Stimulated activated CD4-positive, alpha-beta T cell treated with anti-CD3 and anti-CD28 coated beads, Interleukin-1b, Interleukin-23, amount 100 ng/mL, for 24 hours (primary cell): ENCODE measurements at places on chromosomes 2 and 18.

- no peak for DNase-seq
Observed at GRCh38 chr18:78503129-78503528, 476.5 kb upstream of the SALL3 start.

DNA sequence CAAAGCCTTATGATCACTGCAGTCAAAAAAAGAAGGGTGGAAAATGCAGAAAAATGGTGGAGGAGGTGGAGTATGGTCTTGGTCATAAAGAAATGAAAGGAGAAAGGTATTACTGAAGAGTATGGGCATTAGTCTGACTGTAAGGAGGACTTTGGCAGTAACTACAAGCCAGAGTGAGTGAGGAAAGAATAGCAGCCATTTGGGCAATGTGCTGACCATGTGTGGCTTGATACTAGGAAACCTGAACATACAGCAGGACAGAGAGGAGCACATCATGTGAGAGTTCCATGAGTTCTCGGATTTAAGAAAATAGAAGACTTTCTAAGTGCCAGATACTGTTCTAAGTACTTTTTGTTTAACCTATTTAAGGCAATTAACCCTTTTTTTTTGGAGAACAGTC lies 8.5 kb downstream of the DTNA start:
- no peak for DNase-seq

- no peak for DNase-seq
Observed at GRCh38 chr2:67212203-67212602, 184.9 kb upstream of the ETAA1 start.

GRCh38 chr2:72131371-72131891 lies 16.2 kb downstream of the CYP26B1 start:
- DNase-seq = no peak

DNA sequence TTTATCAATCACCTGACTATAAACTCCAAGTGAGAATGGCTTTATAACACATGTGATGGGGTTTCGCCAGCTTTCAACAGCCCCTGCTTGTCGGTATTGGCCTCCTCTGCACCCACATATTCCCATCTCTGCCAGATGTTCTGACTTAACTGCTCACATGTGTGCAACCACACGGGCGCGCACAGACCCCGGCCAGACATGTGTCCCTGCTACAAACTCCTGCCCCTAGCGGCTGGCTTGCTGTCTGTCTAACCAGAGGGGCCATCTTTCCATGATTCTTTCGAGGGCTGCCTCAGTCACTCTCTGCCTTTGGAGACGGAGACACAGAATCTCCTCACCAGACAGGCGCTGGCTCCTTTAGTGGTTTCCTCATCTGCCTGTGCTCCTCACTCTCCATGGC lies 15.3 kb downstream of the STON1 start:
- DNase-seq = no peak

GRCh38 chr2:5035057-5035488 lies 657.1 kb upstream of the SOX11 start:
- DNase-seq = no peak

DNA sequence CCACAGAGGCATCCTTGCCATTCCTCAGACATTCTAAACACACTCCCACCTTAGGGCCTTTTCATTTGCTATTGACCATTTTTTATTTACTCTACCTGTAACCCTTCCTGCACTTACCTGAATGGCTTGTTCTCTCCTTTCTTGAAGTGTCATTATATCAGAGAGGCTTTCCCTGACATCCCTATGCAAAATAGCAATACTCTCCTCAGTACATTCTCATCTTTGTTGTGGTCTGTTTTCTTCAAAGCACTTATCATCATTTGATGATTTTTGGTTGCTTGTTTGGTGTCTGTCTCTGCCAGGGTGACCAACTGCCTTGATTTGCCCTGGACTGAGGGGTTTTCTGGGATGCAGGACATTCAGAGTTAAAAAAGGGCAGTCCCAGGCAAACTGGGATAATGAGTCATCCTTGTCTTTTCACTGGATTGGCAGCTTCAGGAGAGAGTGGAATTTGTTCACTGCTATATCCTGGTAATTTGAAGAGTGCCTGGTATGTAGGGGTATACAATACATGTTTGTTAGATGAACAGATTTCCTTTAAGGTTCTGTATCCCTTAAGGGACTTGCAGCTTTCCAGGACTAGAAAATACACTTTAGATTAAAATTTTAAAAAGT lies 102.4 kb downstream of the BABAM2 start:
- DNase-seq = no peak

DNA sequence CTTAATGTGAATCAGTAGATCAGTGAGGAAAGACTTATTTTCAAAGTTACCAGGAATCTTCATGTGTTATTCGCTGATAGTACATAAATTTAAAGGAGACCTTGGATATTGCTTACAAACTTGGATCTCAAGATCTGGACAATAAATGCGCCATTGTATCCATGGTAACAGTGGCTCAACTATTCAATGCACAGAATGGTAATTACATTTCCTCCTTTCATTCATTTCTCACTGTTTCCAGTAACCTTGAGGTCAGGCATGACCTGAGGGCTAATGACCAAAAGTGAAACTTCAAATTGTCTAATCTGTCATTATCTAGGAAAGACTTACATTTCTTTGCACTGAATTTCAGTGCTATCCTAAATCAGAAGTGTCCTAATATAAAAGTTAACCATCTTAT lies 8.1 kb downstream of the LRP2 start:
- DNase-seq = no peak

DNA sequence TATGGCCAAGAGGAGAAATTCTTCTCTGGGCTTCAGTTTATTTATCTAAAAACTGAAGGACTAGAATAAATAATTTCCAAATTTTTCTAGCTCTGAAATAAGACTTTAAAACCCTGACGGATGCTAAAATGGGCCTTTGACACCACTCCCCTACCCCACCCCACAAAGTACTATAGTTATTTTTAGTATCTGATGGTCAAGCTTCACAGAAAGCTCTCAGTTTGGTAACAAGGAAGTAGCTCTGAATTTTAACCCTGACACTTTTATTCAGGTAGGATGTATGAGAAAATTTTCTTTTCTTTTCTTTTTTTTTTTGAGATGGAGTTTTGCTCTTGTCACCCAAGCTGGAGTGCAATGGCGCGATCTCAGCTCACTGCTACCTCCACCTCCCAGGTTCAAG lies 2.4 kb downstream of the RBKS start:
- DNase-seq = no peak

- DNase-seq = no peak
Observed at GRCh38 chr18:31667185-31667584, 17.2 kb downstream of the B4GALT6 start.

DNA sequence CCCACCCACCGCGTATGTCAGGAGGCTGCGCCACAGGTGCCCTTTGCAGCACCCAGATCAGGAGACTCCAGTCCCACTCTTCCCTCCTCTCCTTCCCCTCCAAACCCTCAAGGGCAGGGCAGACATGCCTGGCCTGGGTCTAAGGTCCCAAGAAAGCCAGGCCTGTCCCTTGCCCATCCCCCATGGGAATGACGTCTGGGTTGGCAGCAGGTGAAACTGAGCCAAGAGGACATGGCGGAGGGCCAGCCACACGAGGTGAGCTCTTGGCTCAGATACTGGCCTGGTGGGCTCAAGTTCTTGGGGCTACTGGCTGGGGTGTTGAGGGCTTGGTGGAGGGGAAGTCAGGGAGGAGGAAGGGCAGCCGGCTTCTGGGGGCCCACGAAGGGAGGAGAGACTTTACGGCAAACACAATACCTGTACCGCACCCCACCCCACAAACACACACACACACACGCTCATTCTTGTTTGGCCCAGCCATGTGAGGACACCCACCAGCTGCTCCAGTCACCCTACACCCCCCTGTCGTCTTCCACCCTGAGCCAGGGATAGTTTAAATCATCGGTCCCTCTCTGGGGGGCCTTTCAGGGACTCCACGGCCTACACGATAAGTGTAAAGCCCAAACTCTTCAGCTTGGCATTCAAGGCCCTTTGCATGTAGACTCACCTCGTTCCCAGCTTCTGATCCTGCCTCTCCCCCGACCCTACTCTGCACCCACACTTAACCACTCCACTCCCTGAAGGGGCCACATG lies 24.1 kb upstream of the TNS1 start:
- no peak for DNase-seq

DNA sequence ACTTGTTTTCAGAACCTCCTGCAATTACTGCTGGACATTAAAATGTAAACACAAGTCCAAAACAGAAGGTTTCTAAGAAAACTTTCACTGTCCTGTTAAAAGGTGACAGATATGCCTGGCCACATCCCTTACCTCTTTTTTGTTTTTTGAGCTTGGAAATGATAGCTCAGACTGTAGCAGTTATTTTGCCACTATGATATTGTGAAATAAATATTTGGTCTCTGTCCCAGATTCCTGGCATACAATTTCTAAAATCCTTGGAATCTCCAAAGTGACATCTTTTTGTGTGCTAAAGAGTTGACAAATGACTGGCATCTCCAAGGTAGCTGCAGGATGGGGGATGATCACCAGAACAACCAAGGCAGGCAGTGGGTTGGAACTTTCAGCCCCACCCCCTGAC lies 16.8 kb downstream of the TPGS2 start:
- no peak for DNase-seq

DNA sequence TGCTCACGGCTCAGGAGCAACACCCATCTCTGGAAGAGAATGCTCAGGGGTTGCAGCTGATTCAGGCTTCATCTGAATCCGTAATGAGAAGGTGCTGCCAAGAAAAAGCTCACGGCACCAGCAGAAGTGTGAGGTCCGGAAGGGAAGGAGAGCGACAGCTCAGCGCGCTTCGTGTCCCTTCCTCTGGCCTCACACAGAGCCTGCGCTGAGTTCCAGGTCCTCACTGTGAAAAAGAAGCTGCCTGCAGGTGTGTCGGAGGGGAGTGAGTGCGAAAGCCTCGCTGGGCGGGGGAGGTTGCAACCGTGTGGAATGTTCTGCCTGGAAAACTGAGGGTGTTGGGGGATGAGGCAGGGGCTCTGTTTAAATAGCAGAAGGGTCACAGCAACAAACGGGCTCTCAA lies 76.2 kb upstream of the TWIST2 start:
- no peak for DNase-seq

DNA sequence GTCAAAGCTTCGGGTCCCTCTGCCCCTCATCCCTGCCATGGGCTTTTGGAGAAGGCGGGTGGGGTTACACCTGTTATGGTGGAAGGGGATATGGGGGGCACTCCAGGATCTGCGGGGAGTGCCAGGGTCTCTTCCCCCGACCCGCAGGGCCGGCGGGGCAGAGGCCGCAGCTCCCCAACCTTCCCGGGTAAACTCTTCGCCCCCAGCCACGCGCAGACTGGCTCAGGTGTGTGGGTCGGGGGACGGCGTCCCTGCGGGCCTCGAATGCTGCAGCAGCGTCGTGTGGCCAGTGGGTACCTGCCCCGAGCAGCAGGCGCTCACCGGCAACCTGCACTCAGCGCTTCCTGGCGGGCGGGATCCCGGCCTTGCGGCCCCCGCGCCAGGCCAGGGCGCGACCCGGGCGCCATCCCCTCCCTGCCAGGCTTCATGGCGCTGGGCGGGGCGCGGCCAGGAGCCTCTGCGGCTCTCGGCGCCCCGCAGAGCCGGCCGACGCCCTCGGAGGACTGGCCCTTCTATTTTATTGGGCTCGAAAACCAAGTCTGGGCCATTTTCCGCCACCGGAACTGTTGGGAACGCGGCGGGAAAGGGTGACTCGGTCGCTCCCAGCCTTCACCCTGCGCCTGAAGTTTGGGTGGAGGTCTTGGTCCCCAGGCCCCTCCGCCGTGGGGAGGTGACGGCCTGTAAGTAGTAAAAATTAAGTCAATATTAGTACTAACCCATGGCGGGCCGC lies 4.5 kb downstream of the GBX2 start:
- no peak for DNase-seq

DNA sequence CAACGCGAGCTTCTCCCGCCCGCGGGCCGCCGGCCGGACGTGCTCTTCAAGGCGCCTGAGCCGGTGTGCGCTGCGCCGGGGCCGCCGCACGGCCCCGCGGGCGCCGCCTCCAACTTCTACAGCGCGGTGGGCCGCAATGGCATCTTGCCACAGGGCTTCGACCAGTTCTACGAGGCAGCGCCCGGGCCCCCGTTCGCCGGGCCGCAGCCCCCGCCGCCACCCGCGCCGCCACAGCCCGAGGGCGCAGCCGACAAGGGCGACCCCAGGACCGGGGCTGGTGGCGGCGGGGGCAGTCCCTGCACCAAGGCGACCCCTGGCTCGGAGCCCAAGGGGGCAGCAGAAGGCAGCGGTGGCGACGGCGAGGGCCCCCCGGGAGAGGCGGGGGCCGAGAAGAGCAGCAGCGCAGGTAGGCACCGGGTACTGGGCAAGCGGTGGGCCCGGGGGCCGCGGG lies 676 bp downstream of the HOXD11 start:
- DNase-seq = no peak

DNA sequence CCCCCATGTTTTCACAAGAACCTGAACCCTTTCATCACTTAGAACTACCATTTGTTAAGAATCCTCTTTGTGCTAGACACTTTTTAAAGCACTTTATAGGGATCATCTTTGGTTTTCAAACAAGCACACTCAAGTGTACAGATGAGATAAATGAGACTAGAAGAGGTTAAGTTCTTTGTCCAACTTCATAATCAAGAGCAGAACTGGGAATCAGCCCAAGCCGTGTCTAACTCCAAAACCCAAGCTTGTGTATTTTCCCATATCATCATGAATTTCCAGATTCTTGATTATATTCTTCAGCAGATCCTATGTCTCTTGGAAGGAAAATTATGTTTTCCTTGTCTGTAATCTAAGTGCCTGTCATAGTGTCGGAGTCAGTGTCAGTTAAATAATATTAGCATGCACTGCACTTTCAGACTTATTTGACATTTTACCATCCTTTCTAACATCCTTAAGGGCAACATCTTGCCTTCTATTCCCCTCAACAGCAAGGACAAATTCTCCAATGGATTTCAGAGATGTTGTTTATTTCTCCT lies 123.0 kb upstream of the SETBP1 start:
- no peak for DNase-seq

DNA sequence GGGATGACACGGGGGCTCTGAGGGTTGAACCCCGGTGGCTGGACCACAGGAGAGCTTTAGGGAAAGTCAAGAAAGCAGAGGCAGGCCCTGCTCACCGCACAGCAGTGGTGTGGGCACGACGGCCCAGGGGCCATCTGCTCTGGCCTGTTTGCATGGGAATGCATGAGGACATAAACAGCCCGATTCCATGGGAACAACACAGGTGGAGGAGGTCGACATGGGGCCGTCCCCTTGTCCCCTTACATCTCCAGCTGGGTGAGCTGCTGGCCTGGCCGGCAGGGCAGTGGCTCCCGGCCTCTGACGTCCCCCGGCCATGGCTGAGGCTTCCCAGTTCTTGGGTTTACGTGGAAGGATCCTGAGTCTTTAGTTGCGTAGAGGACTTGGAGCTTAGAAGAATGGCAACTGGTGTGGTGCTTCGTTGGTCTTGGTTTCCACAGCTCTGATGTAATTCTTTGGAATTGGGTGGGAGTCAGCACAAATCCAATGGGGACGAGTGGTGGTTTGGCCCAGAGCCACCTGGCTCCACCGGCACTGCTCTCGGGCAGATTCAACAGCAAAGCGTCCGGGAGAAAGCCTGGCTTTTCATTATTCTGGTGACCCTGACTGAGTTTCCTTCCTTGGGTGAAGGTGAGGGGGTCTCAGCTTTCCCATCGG lies 98.3 kb upstream of the HDAC4 start:
- DNase-seq = no peak

- no peak for DNase-seq
Observed at GRCh38 chr2:102053096-102053495, 61.3 kb downstream of the IL1R2 start.
